AG09319 (cell line): ENCODE measurements at places on chromosomes 1 and 21.

DNA sequence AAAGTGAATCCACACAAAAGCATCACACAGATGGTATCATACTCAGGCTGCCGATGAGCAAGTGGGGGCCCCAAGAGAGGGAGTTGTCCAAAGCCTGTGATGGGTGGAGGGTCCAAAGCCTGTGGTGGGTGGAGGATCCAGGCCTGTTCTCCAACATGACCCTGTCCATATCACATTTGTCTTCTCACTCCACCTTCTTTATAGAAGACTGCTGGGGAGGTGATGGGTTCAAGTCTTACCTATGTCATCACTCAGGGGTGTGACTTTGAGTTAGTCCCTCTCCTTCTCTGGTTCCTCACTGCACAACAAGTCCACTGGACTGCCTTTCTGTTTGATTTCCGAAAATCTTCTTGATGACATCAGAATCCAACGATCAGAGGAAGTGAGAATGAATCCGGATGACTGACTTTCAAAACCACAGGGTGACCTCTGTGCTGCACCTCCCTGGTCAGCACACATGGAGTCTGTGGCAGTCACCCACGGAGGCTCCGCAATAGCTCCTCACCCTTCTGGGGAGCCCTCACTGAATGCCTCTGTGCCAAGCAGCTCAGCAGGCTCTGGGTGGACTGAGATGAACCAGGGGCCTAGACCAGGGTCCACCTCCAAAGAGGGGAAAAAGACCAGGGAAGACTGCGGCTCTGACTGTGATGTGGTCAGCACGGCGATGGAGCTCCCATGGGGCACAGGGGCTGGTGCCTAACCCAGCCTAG lies 166.8 kb downstream of the HIVEP3 start:
- DNase-seq = no peak

GRCh38 chr1:3620708-3621107 lies 4.1 kb upstream of the TPRG1L start:
- no peak for DNase-seq

- no peak for DNase-seq
Observed at GRCh38 chr1:145956781-145957442, 905 bp downstream of the LIX1L start.

GRCh38 chr1:7252411-7253117 lies 467.3 kb downstream of the CAMTA1 start:
- no peak for DNase-seq

DNA sequence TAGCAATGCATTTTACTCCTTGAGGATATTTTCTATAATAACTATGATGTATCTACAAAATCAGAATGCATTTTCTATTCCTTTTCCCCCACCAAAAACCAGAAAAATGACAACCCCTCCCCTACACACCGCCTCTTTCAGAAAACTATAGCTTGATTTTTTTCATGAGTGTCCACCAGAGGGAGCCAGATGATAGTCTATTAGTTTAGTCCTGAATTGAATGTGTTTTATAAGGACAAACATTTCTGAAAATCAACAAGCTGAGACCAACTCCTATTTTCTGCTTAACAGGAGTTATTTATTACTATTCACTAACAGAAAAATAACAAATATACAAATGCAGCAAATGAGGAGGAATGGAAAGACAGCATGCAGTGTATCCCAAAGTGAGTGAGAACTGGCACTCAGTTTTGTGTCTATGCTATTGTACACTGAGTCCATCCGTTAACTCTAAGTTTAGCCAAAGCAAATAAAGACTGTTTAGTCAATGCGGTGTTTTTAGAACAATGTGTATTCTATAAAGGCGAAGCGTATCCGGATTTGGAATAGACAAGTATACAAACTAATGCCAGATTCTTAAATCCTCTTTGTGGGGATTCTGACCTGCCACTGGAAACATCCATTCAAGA lies 182.6 kb downstream of the VAV3 start:
- DNase-seq = peak; percentile 20

- DNase-seq = no peak
Observed at GRCh38 chr1:107689733-107690132, 275.2 kb downstream of the VAV3 start.

GRCh38 chr1:153883223-153883622 lies 39.5 kb downstream of the GATAD2B start:
- no peak for DNase-seq

- DNase-seq = no peak
Observed at GRCh38 chr1:21149430-21149854, 27.3 kb downstream of the EIF4G3 start.

DNA sequence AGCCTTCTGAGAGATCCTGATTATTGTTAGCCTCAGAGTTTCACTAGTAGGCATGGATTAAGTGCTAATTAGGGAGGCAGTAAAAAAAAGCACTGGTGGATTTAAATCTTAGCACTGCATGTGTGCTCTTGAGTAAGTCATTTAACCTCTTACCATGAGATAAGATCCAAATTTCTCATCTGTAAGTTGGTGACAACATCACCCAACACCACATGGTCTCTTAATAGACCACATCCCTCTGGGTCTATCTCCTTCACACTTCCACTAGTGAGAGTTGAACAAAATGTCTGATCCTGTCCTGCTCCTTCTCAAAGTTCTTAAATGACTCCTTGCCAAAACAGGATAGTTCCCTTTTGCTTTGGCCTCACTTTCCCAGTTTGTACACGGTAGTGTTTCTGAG lies 29.5 kb upstream of the DMRTA2 start:
- no peak for DNase-seq

GRCh38 chr1:223319905-223320580 lies 43.9 kb downstream of the SUSD4 start:
- DNase-seq = no peak

- no peak for DNase-seq
Observed at GRCh38 chr1:14653461-14653960, 55.0 kb downstream of the KAZN start.
